Suppressor macrophage treated with lipopolysaccharide for 1 hour (primary cell): ENCODE measurements at places on chromosomes 1 and 21.

- DNase-seq = peak; percentile 18
Measured at GRCh38 chr1:193533853-193534252, 347.4 kb upstream of the B3GALT2 start.

- no peak for DNase-seq
Measured at GRCh38 chr1:228292609-228292911, 84.7 kb downstream of the OBSCN start.

DNA sequence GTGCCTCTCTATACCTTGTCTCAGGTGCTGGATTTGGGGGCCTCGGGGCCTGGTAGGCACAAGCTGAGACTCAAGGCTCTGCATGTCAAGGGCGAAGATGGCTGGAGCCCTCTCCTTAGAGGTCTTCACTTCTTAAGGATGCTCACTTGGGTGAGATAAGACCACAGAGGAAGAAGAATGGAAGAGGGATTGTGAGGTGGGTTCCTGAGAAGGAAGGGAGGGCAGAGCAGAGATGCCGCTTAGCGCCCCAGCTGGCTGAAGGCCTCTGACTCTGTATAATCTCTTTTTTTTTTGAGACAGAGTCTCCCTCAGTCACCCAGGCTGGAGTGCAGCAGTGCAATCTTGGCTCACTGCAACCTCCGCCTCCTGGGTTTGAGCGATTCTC lies 32.2 kb downstream of the SOX13 start:
- DNase-seq = no peak

DNA sequence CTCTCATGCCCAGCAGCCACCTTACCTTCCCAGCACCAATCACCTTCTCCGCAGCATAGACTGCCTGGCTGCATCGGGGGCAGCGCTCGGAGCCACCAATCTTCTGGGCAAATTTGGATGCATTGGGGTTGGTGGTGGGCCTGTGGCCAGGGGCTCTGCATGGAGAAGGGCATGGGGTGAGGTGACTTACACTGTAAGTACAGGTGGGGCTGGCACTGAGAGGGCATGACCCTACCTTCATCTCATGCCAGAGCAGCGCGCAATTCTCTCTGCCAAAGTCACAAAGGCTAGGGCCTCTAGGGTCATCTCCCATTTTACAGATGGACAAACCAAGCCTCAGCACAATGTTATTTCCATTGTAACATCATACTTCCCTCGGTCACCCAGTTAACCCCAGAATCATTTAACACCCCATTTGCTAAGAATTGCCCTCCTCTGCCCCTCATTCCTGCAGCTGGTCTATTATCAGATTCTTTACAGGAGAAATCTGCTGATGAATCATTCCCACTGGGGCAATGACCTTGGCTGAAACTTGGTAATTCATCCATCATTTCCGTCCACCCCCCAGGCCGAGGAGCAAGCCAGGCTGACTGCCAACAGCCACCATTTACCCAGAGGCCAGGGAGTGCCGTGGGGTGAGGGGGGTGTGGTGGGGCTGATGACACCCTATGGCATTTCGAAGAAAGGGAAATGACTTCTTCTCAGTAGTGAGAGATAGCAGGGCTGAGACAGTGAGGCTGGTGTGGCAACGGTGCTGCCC lies 17.9 kb downstream of the CSRP1 start:
- DNase-seq = peak; percentile 83

DNA sequence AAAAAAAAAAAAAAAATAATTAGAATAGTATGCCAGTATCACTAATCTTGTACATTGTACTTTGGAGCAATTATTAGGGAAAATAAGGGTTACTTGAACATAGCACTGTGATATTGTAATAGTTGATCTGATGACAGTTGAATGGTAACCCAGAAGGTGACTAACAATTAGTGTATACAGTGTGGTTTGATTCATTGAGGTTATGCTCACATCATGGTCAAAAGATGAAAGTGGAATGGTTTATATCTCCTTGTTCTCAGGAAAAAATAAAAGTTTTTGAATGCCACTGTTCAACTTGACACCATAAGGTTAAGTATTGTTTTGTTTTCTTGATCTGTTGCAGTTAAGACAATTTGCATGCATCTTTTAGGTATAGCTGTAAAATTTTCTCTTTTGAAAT lies 87.0 kb downstream of the GPR52 start:
- no peak for DNase-seq

DNA sequence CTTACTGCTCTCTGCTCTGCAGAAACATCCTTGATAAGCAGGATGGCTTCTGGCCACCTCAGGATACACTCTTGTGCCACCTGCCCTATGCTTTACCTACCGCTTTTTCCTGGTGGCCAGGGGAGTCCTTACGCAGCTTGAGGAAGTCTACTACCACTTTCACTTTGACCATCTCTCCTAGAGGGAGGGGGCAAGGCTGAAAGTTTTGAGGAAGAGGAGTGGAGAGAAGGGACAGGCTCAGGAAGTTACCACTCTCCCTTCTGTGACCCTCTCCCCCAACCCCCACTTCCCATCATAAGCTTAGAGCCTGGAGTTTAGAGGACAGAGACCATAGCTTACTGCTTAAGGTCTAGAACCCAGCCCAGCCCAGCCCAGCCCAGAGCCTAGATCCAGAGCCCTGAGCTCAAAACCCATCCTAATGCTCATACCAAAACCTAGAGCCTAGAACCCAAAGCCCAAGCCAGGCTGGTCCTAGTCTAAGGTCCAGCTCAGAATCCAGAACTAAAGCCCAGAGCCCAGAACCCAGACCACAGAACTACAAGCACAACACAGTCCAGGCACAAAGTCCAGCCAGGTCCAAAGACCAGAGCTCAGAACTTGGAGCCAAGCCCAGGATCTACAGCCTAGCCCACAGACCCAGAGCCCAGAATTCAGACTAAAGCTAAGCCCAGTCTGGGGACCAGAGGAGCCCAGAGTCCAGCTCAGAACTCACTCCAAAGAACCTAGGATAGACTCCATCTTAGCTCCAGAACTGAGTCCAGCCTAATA lies 18.0 kb upstream of the MFSD2A start:
- DNase-seq = peak; percentile 77

DNA sequence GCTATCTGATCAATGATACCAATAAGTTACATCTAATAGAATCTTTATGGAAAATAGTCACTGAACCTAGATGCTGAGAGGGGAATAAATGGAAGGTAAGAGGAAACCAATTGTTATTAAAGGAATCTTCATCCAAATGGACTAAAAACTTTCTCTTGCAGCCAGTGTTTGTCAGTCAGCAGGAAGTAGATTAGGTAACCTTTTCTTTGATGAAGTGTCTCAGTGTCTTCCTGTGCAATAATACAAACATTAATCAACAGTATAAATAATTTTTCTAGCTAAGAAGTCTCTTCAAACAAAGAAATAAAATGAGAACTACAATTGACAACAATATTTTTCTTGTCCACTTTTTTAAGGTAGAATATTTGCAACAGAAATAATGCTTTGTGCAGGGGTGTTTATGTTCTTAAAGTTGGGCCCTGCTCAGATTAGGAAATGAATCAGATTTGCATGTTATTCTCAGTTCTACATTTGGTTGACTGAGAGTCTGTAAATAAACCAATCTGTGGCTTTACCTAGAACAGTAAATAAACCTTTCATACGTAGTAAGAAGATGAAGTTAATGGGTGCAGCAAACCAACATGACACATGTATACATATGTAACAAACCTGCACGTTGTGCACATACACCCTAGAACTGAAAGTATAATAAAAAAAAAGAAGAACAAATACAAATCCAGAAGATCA lies 391.4 kb downstream of the MRPL39 start:
- no peak for DNase-seq

GRCh38 chr1:154326546-154327465 lies 1.5 kb downstream of the ATP8B2 start:
- no peak for DNase-seq

- peak; percentile 91 for DNase-seq
Measured at GRCh38 chr1:236142253-236143103, at the start of gene GPR137B. GPR137B (plus strand) TSS chr1:236142539; CDS start chr1:236142623, 84 bp downstream.

DNA sequence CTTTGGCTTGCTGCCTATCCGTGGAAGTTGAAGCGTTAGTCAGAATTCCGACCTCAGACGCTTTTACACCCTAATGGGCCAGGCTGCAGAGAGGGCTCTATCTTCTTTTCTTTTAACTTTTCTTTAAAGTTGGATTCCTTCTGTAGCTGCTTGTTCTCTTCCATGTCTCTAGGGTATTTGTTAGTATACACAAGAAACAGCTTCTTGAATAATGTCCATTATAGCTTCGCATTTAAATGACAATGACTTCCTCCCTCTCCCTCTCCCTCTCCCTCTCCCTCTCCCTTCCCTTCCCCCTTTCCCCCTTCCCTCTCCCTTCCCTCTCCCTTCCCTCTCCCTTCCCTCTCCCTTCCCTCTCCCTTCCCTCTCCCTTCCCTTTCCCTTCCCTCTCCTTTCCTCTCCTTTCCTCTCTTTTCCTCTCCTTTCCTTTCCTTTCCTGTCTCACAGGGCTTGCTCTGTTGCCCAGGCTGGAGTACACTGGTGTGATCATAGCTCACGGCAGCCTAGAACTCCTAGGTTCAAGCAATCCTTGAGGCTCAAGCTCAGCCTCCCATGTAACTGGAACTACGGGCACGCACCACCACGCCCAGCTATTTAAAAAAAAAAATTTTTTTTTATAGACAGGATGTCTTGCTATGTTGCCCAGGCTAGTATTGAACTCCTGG lies 33.0 kb downstream of the RIPPLY3 start:
- no peak for DNase-seq

DNA sequence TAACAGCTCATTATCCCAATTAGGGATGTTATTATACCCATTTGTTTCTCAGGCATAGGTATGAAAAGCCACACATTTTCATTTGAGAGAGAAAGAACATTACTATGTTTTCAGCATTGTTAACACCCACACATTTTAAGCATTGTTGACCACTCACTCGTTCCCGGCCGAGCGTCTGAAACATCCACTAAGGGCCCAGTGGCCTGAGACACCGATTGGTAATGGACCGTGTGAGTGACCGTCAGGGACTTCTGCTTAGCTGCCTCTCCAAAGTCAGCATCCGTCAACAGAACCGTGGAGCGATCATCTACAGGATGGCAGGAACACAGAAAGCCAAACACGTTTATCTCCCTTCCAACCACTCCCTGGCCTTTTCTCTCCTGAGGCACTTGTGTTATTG lies 184.6 kb downstream of the PCP4 start:
- no peak for DNase-seq

DNA sequence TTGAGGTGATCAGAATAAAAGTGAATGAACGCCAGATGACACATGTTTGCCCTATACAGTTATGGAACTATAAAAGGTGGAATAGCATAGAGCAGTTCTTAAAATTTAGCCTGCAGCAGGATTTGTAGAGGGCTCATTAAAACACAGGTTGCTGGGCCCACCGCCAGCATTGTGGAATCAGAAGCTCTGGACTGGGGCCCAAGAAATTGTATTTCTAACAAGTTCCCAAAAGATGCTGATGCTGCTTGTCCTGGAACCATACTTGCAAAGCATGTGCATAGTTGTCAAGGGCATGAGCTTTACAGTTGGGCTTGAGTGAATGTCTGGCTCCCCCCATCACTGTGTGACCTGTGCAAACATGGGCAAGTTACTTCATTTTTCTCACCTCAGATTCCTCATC lies 37.5 kb upstream of the LRRC53 start:
- no peak for DNase-seq

GRCh38 chr1:24057171-24057570 lies 54.8 kb downstream of the MYOM3 start:
- DNase-seq = no peak

DNA sequence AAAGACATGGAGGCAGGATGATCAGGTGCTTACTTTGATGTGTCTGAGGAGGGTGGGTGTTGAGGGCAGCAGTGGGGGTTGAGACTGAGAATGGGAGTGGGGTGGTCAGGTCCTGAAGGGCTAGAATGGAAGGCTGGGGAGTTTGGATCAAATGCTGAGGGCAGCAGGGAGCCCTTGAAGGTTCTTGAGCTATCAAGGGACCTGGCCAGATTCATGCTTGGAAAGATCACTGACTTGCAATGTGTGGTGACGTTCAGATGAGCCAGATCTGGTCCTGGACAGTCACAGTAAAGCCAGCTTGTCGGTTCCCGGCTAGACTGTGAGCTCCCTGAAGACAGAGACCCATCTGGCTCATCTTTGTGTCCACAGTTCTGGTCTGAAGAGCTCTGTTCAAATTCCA lies 3.8 kb downstream of the EPHB2 start:
- DNase-seq = no peak

DNA sequence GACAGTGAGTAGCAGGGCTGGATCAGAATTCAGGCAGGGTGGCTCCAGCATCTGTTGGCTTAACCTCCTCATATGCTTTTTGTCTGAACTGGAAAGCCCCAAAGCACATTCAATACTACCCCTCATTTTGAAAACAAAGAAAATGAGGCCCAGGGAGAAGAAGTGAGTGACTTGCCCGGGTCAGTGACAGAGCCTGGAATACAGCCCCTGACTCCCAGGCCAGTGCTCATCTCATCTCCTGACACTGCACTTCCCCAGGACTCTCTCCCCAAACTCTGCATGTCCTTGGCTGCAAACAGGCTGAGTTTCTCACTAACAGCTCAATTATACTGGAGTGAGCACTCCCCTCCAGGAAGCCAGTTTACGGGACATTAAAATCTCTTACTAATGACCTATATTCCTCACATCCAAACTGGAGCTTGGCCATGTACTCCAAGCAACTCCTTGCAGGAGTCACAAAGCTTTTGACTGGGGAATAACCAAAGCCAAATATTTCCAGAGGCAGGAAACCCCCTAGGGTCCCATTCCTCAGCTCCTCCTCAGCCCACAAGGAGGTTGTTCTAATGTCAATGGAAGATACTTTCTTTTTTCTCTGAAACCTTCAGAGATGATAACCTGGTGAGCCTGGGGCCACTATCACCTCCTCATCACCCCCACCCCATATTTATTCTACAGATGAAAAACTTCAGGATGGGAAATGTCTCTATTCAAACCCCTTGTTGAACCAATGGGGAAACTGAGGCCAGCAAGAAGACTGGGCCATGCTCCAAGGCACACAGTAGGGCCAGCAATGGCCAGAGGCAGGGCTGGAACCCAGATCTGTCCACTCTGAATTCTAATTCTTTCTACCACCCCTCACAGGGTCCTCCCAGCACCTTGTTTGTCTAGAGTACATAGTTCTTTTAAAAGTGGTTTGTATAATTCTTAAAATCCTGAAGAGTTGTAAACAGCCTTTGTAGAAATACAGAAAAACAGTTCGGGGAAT lies 127.0 kb downstream of the PLPP3 start:
- no peak for DNase-seq
